Hematopoietic multipotent progenitor cell treated with erythropoietin and hydrocortisone succinate and interleukin-3 and kit ligand, for 17 days (in vitro differentiated cells): ENCODE measurements at places on chromosomes 3 and 15.

- no peak for DNase-seq
These were observed 82.8 kb upstream of the CDV3 start for GRCh38 chr3:133490468-133491351.

- DNase-seq = no peak
These were observed 7.0 kb downstream of the CCR2 start for GRCh38 chr3:46360907-46361306.

DNA sequence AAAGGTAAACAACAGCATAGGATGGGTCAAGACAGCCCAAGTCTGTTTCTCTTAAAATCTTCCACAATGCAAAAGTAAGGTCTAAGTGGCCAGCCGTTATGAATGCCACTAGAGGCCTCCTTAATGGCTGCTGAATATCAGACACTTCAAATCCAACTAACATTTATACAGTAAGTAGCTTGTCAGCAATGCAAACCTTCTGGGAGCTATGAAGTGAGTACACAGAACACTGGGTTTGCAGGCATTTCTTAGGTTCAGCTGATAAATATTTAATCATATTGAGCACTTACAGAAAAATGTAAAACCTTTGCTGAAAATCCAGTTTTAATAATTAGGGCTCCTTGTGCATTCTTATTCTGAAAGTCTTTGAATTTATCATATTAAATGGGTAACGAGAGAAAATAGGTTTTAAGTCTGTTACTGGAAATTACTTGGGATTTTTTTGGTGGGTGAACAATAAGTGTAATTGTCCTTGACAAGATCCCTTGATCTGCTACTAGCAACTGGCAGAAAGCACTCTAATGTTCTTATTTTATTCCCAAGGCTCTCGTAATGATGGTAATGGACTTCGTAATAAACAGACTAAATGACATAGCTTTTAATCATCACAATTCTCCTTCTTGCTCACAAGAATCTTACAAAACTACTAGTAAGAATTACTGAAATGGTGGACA is 141.7 kb upstream of the GPR149 start:
- no peak for DNase-seq

DNA sequence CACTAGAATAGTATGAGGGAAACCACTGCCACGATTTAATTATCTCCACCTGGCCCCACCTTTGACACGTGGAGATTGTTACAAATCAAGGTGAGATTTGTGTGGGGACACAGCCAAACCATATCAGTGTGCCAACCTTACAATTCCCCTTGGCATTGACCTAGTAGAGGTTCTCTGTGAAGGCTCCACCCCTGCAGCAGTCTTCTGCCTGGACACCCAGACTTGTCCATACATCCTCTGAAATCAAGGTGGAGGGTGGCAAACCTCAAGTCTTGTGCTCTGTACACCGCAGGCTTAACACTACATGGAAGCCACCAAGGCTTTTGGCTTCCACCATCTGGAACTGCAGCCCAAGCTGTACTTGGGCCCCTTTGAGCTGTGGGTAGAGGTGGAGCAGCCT is 8.8 kb upstream of the IQGAP1 start:
- no peak for DNase-seq

GRCh38 chr3:140695361-140696061 is 17.6 kb downstream of the TRIM42 start:
- no peak for DNase-seq

DNA sequence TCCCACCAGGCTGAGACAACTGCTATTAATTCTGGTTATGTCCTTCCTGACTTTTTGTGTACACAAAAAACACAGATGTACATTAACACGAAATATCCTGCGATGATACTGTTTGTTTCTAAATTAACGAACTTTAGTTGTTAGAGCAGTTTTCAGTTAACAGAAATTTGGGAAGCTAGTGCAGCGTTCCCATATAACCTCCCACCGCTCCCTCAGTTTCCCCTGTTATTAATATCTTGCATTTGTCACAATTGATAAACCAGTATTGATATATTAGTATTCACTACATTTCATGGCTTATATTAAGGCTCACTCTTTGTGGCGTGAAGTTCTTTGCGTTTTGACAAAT is 45.3 kb upstream of the RNU6-1 start:
- no peak for DNase-seq

- DNase-seq = no peak
These were observed 31.4 kb upstream of the GABRB3 start for GRCh38 chr15:26804063-26804804.

- no peak for DNase-seq
These were observed 402.9 kb downstream of the IL20RB start for GRCh38 chr3:137360531-137361201.

DNA sequence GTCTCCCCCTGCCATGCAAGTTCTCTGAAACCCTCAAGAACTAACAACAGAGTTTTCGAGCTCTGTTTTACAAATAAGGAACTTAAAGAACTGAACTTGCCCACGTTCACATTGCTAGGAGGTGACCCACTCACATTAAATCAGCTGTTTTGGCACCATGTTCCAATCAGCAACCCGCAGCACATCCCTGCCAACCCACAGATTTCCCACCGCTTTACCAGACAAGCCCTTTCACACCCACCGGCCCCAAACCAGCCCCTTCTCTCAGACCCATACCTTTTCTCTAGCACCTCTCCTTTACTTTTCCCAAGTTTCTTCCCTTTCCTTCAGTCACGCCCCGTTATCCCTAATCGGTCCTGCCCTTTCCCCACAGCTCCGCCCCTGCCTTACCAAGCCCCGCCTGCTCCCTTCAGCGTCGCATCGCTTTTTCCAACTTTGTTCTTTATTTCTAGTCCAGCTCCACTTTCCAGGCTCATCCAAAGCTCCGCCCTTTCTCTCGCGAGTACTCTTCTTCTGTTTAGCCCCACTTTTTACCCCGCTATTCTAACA is 804 bp upstream of the BRPF1 start:
- no peak for DNase-seq

DNA sequence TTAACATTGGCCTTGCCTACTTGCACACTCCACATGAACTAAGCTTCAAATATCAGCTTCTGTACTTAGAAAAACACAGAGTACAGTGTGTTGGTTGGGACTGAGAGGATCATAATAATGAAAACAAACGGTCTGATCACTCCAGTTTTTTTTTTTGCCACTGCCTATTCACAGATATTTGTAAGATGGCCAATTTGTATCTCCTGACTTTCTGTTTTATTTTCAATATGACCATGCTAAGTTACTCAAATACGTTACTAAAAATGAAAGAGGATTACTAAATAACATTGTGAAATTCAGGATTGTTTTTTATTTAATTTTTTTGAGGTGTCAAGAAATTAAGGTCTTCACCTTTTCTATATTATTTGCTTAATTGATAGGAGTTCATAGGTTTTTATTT is 595.1 kb downstream of the TUSC7 start:
- no peak for DNase-seq

DNA sequence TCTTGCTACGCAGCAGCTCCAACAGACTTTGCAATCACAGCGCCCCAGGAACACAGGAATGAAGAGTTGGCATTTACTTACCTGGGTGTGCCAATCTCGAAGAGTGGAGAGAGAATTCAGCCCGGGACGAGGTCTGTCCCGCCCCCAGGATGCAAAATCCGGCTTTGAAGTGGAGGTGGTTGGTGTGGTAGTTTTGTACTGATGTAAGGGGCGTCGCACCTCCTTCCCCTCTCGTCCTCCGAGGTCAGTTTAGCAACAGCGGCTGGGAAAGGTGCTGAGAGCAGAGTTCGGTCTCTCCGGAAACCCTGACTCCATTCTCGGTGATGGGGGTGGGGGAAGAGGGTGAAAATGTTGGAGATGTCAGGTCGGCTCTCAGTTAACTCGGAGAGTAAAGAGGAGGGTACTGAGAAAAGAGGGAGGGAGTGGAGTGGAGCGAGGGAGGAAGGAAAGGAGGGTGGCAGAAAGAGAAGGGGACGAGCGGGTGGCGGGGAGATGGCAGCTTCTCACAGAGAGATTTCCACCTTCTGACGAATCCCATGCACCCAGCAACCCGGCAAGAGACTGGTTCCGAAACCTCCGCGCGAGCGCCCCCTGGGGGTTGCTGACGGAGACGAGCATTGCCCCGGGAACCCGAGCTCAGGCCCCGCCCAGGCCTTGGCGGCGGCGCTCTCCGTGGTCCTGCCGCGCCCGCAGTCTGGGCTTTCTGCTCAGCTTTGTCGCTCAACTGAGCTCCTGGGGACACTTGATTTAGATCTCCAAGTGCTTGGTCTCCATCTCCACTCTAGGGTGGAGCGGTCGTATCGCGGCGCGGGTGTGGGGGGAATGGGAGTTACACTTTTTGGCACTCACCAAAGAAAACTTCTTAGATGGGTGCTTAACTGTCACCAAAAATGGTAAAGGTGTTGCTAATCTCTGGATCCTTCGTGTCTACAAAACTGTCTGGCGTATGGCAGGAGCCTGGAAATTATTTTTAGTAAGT is at the start of gene CPNE4:
CPNE4 (minus strand) TSS at position 529 of the 979 bp plus-strand sequence.
- DNase-seq = peak; percentile 54

DNA sequence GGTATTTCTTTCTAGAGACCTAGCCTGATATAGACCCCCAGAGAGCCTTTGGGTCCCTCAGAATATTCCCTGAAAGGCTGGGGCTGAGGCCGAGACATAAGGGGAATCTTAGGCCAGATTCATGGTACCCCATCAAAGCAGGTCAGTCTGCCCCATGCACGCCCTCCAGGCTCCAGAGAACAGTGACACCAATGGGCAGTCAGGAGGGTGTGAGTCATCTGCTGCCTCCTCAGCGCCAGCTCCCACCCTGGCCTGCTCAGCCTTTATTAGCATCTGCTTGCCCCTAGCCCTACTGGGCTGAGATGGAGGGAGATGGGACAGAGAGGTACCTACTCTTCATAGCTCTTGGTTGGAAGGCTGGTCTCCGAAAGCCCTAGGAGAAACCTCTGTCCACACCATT is 14.3 kb upstream of the CAMKV start:
- DNase-seq = no peak

DNA sequence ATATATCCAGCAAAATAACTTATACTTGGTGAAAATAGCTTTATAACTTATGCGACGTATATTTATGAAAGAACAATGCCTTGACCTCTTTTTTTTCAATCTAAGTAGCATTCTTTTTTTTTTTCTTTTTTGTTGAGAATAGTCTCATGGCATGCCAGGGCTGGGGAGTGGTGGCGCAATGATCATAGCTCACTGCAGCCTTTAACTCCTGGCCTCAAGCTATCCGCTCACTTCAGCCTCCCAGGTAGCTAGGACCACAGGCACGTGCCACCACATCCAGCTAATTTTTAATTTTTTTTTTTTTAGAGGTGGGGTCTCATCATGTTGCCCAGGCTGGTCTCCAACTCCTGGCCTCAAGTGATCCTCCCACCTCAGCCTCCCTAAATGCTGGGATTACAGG is 43.5 kb downstream of the RAB8B start:
- DNase-seq = no peak

DNA sequence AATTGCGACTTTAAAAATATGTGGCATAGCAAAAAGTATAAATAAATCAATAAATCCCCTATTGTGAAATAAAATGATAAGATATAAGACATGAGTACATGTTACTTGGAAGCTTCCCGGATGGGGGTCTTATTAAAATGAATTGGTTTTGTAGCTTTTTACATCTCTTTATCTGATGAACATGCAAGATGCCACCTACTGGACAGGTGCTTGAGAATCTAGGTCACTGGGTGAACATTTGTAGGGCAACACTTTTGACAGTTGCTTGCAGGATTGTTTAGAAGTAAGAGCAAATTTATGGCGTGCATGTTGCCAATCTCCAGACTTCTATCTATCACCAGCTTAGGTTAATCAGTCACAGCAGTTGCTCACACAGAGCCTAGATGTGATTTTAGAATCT is 362.7 kb upstream of the SUCLG2 start:
- no peak for DNase-seq

GRCh38 chr3:138205527-138205926 is 18.4 kb downstream of the ARMC8 start:
- no peak for DNase-seq

DNA sequence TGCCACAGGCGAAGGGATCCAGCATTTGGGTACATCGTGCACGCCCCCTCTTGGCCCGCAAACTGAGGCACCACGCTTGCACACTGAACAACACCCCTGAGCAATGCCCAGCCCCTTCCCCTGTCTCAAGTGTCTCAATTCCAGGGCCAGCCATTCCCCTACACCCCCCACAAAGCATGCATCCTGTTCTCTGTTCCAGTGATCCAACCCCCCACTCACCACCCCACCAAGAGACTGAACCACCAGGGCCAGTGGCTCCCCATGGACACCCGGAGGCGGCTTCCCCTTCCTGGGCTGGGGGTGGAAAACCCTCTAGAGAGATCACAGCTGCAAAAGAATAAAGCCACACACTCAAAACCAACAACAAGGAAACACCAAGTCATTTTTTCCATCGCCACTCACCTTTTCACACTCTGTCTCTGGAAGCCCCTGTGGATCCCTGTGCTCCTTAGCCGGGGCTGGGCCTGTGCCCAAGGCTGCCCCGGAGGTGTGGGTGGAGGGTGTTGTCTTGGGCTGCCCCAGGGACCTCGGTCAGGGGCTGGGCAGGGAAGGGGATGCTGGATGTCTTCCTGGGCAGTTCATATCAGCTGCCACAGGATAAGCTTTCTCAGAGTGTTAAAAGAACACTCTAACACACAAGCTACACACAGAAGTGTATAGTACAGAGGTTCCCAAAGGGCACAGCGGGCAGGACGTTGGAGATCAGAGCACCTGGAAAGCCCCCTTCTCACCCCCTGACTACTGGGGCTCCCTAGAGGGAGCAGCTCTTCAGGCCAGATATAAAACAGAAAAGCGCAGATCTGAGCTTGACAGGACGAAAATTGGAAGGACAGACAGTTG is 92.5 kb downstream of the CHSY1 start:
- DNase-seq = no peak

DNA sequence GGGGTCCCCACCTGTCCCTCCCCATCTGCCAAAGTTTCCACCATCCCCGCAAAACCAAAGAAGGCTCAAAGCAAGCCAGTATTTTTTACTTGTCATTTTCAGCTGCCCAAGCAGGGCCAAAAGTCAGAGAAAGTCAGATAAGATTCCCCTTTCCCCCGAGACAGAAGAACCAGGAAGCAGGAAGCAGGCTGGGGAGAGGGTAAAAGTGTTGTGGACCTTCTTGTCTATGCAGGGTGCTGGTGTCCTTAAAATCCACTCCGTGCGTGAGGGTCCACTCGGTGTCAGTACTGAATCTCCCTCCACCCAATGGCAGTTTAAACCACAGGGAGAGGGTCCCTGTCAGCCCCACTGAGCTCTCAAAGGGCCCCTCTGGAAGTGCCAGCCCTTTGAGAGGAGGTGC is 20.2 kb upstream of the RPL32 start:
- DNase-seq = no peak

GRCh38 chr3:188106454-188106853 is 47.5 kb upstream of the LPP start:
- no peak for DNase-seq

GRCh38 chr3:81592101-81592500 is 169.3 kb downstream of the GBE1 start:
- no peak for DNase-seq

GRCh38 chr3:151278230-151278629 is at the start of gene P2RY14:
Gene P2RY14 (minus strand): TSS chr3:151278542. CDS start chr3:151214316, 64,226 bp downstream.
- no peak for DNase-seq

- DNase-seq = no peak
These were observed 847.6 kb upstream of the ALCAM start for GRCh38 chr3:104519068-104519467.
